ENCODE measurements at places on chromosomes 16 and 17.

DNA sequence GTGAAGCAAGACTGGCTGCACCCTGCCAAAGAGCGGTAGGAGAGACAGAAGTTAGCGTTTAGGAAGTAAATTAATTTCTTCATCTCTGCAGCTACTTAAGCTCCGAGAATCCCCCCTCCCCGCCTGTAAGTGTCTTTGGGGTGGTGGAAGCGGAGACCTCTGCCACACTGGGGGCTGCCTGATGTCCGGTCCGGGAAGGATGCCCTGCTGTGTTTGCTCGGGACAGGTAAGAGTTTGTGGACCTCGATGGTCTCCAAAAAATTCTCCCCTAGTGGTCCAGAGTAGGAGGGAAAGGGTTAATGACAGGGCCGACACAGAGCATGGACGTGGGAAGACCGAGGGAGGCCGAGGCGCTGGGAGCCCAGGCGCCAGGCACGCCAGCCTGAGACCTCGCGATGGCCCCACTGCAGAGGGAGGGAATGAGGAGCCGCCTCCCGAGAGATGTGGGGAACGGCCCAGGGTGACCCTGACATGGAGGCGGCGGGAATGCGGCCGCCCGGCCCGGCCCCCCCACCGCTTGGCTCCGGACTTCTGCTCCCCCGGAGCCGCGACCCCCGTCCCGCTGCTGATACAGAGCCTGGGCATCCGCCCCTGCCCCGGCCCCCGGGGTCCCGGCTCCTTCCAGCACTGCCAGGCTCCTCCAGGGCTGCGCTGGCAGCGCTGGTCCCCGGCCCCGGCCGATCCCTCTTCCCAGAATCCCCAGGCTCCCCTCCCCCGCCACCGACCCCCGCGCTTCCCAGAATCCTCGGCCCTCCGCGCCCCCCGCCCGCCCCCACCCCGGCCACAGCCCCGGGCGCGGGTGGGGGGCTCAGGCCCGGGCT, 680 bp downstream of the ZNF629 start:
- no peak for DNase-seq

DNA sequence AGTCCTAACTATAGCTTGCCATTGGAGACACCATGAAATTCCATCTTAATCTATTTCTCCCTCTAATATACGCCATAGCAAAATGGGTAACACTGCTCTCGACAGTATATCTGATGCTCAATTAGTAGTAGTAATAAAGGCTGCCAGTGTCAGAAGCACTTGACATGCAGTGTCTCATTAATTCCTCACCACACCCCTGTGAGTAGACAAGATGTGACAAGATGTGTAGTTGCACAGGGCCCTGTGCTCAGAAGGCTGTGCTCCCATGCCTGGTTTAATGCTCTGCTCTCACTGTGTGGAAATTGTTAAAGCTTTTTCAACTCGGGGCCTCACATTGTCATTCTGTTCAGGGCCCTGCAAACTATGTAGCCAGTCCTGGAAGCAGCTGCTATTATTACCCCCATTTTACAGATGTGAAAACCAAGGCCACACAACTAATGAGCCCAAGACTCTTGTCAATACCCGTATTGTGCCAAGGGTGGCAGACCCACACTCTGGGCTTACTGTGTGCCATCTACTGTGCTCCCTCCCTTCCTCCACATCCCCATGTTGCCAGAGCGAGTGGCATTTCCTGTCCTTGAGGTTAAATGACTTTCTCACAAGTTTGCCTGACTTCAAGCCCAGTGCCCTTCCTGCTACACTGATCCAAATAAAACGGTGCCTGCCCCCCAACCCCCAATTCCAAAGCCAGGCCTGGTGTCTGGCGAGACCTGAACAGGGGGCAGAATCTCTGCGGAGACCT, 287.3 kb upstream of the CCL2 start:
- no peak for DNase-seq

GRCh38 chr17:80790021-80790765, 201.4 kb upstream of the CHMP6 start:
- no peak for DNase-seq

GRCh38 chr17:3879186-3879585, 13.7 kb downstream of the CAMKK1 start:
- no peak for DNase-seq

DNA sequence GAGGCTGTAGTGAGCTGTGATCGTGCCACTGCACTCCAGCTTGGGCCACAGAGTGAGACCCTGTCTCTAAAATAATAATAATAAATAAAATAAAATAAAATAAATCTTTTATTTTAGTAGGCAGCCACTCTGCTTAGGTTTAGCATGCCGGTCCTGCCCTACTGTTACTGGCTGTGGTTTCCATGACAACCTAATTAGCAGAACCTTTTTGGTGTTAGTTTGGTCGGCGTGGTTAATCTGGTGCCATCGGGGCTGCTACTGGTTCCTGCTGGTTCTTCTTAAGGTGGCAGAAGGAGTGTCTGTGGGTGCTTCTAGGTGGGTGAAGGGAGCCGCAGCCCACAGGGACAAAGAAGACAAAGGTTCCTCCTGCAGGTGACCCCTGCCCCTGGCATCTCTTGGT, 37.8 kb upstream of the CBX4 start:
- no peak for DNase-seq

- DNase-seq: no peak
Measured at GRCh38 chr17:42110301-42111264, 1.9 kb downstream of the DHX58 start.

GRCh38 chr17:9922012-9922848, 17.2 kb upstream of the RCVRN start:
- no peak for DNase-seq

GRCh38 chr16:8251298-8251697, 339.0 kb downstream of the TMEM114 start:
- DNase-seq: no peak

- DNase-seq: no peak
Measured at GRCh38 chr17:42303694-42304093, 15.4 kb downstream of the STAT5A start.

DNA sequence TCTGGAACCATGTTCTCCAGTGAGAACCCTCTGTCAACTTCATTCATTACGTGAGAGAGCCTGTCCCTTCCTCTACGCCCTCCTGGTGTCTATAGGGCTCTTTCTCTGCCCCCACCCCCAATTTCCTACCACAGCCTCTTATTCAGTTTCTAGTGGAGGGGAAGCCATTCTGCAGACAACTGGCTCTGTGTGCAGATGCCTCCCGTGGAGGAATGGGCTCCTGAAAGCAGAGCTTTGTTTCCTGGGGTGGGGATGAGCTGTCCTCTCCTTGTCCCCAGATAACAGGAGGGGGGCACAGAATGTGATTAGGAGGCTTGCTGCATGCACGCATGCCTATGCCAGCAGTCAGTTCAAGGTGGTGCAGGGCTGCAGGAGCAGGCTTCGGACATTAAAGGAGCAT, 31.6 kb downstream of the MMP15 start:
- no peak for DNase-seq

- DNase-seq: no peak
Measured at GRCh38 chr16:71348262-71349085, 10.0 kb upstream of the CALB2 start.

DNA sequence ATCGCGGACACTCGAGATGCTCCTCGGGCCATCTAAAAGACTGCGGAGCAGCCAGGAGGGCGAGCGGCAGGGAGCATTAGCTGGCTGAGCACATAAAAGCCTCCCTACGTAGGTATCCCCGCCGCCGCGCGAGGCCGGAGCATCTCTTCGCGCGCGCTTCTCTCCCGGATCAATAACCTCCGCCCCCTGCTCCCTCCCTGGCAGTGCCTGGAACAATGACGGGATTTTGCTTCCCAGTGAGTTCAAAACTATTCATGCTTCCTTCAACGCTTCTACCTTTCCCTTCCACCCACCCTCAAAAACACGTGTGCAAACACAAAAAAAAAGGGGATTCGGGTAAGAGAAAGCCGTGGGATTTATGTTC, 984 bp downstream of the CENPV start:
- DNase-seq: peak; percentile 13

DNA sequence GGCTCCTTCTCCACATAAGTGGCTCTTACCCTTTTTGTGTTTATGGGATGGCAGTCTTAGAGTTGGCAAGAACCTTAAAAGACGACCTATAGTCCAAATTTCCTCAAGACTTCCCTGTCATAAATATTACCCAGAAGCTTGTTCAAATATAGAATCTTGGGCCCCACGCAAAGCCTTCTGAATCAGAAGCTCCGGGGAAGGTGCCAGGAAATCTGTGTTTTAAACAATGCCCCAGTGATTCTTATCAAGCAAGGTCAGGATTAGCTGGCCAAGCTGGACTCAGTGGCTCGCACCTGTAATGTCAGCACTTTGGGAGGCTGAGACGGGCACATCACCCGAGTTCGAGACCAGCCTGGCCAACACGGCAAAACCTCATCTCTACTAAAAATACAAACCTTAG, 85.7 kb downstream of the TIMM22 start:
- DNase-seq: no peak

GRCh38 chr17:77995146-77995852, 36.8 kb downstream of the TNRC6C start:
- DNase-seq: no peak

DNA sequence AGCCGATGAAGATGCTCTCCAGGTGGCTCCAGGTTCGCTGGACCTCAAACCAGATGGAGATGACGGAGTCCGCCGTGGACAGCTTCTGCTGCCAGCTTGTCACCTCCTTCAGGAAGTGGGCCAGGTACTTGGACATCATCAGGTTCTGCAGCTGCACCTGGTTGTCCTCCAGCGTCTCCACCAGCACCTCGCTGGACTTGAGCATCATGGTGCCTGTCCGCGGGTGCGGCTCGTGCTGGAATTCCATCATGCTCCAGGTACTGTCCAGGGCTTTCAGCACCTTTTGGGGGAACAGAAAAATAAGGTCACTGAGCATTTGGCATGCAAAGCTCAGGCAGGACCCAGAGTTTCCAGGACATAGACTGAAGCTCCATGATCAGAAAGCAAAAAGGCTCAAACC, 69.7 kb downstream of the DNAH17 start:
- DNase-seq: no peak
